CD4-positive, alpha-beta T cell treated with Interleukin-2 at 100 ng/mL for 4 hours (primary cell): ENCODE measurements at places on chromosomes 1 and 21.

DNA sequence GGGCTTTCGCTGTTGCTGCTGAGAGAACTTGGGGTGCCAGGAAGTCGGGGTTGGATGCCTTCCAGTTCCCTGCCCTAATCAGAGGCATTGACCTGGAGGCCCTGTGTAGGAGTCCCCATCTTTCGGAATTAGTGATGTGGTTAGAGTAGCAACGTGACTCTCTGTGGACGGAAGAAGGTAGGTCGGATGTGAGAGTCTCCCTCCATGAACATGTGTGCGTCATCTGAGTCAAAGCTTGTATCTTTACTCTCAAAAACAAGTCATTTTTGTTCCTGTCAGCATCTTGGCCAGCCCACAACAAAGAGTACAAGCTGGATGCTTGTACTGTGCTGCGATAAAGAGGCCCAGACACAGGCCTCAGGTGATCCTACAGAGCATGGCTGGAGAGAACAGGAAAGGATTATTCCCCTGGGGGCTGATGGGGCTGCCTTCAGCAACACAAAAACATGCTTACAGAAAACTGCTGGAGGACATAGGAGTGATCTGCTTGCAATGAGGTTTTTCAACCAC lies 31.0 kb upstream of the IL10 start:
- DNase-seq, result peak; percentile 89

GRCh38 chr1:17304151-17304825 lies 3.7 kb upstream of the PADI4 start:
- no peak for DNase-seq

DNA sequence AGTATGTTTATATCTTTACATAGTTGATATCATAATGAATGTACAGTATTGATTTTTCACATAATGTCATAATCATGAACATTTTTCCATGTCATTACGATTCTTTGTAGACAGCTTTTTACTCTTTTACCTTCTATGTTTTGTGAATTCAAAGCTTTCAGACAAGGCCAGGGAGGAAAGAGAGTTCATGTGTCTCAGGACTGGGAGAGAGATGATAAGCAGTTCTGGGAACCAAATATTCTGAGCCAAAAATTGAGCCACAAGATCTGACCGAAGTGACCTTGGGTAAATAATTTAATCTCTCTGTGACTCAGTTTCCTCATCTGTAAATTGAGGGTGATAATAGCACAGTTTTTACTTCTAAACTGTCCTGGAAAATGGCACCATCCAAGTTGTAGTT lies 31.8 kb downstream of the CSF1 start:
- no peak for DNase-seq

DNA sequence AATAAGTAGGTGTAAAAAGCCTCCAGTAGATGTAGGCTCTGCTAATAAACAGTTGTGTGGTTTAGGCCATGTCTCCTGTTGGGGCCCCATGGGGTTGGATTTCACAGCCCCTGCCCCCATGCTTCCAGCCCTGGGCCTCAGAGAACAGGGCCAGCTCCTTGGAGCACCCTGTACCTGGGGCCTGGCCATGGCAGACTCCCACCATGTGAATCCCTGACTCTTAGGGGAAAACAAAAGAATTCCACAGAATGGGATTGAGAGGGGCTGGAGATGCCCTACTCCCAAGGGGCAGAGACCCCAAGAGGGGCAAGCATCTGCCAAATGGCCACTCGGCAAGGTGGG lies 11.5 kb downstream of the LRP8 start:
- DNase-seq, result no peak

DNA sequence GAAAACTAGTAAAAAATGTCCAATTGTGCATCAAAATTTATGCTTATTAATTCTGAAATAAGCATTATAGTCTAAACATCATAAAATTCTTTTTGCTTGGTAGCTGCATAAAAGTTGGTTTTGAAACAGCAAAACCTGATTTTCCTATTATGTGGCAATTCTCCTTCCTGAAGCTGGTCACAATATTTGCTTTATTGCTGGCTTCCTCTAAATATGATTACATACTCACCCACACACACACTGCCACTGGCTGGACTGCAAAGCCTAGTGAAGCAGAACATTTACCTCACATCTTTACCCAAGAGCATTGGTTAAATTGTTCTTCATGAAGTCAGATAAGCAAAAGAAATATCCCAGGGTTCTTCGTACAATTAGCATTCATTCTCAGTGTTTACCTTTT lies 103.0 kb downstream of the NR5A2 start:
- no peak for DNase-seq

DNA sequence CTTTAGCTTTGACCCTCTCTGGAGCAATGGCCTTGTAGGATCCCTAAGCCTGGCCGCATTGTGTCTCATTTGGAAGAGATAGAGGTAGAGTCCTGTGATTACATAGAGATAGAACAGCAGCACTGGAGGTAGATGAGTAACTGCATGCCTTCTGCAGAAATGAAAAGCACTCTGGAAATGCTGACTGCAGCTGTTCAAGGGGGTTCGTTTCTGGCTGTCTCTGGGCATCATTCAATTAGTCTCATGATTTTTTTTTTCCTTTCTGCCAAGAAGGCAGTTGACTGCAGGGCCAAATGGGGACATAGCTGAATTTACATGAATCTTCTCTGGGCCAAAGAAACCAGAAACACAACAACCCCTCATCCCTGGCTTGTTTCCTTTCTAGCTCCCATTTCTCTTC lies 28.1 kb upstream of the SNX27 start:
- no peak for DNase-seq

DNA sequence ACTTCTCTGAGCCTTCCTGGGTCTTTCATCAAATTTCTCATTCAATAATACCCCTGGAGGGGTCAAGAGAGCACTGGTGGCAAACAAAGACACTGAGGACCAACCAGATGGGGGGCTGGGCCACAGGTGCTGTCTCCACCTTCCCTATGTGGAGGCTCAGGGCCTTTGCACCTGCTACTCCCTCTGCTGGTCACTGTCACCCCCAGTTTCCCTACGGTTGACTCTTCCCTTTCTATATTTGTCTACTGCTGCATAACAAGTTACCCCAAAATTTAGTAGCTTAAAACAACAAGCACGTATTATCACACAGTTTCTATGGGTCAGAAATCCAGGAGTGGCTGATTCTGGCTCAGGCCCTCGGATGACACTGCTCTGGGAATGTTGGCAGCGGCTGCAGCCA lies 138.8 kb upstream of the RUNX3 start:
- DNase-seq, result peak; percentile 7

DNA sequence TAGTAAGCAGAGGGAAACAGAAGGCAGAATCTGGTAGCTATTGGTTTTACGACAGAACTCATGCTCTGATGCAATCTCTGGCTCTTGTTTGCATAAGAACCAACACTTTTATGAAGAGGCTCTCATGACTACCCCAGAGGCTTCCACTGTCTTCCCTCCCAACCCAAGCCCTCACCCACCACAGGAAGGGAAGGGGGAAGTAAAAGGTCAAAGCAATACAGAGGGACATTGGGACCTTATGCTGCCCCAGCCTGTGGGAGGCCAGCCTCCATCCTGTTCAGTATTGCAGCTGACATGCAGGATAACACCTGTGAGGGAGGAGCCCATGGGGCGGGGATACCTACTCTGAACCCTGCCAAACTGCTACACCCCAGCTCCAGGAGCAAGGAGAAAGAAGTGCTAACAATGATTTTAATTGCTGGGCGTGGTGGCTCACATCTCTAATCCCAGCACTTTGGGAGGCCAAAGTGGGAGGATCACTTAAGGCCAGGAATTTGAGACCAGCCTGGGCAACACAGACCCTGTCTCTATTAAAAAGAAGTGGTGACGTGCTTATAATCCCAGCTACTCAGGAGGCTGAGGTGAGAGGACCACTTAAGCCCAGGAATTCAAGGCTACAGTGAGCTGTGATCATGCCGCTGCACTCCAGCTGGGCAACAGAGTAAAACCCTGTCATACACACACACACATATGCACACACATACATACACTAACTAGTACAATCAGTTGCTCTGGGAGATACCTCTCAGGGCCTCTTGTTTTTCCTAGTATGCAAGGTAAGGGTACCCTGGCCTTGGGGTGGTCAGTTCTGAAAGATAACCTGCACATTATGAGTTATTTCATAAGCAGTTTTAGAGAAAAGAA lies 9.5 kb downstream of the MR1 start:
- no peak for DNase-seq

GRCh38 chr1:94614168-94614815 lies 72.7 kb upstream of the F3 start:
- DNase-seq, result no peak

DNA sequence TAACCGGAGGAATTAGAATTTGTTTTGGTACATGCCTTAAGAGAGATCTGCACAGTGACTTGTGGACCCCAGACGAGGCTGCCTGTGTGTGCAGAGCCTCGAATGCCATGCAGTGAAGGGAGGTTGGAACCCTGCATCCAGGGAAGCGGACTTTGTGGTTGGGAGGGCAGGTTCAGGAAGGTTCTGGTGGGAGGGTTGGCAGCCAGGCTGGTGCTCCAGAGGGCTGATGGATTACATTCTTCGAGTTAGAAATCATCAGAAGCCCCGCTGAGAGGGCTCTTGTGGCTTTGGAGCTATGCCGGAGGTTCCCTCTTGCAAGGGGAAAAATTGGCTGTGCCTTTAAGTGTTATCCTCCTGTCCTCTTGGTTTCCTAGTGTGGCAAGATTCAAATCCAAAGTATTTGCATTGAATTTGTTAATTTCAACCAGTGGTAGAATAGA lies 21.1 kb downstream of the ROR1 start:
- DNase-seq, result no peak

DNA sequence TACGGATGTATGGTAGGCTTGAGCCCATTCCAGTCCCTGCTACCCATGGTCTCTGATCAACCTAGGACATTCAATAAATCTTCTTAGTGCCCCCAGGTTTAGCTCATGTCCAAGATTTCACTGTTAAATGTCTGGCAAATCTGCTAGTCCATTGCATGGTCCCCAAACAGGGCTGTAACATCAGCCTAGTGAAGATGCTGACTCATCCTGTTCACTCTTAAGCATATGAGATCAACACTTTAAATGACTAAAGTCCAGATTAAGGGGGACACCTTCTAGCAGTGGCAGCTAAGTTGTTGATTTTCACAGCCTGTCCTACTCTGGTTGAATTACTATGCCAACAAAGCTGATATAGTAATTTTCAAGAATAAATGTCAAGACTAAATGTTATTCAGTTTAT lies 46.5 kb upstream of the NUF2 start:
- no peak for DNase-seq

DNA sequence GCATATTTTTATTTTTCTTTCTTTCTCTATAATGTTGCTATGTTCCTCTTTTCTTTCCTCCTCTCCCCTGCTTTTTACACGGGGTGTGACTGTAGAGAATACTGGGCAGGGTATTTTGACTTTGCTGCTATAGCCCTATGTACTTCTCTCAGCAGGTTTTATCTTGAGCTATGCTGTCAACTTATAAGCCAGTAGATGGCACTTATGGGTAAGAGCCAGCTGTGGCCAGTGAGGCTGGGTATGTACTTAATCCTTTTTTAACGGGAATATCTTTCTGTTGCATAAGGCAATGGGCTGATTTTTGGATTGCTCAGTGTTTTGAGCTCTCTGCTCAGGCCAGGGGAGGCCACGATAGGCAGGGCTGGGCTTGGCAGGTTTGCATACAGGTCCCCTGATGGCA lies 99.0 kb downstream of the KCNK2 start:
- DNase-seq, result no peak

- no peak for DNase-seq
Observed at GRCh38 chr21:44497703-44498126, 42.3 kb downstream of the KRTAP10-1 start.

DNA sequence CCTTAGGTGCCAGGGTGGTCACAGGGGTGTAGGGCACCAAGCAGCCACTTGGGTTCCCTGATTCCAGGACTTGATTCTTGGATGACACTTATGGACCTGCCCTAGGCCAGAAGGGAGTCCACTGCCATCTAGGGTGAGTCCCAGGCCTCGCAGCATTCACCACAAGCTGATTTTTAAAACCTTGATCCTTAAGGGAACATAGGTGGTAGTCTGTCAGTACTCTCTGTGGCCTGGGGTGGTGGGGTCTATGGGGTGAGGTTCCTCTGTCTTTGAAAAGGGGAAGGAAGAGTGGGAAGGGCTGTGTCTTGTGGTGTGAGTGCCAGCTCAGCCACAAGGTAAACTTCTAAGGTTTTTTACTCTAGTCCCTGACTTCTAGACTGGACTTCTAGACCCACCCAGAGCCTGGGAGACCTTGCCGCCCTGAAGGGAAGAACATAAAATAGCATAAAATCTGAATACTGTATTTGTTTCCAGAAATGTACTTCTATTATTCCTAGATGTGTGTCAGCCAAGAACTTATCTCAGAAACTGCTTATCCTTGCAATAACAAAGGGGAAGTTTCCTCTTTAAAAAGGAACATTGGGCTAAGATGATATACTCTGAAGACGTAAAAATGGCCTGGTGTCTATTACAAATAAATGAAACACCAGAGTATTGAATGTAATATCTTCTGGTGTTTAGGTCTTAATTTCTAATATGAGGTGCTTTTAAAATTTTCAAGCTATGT lies 757.3 kb downstream of the LTN1 start:
- DNase-seq, result no peak

GRCh38 chr21:42554251-42554961 lies 40.8 kb downstream of the SLC37A1 start:
- DNase-seq, result no peak

DNA sequence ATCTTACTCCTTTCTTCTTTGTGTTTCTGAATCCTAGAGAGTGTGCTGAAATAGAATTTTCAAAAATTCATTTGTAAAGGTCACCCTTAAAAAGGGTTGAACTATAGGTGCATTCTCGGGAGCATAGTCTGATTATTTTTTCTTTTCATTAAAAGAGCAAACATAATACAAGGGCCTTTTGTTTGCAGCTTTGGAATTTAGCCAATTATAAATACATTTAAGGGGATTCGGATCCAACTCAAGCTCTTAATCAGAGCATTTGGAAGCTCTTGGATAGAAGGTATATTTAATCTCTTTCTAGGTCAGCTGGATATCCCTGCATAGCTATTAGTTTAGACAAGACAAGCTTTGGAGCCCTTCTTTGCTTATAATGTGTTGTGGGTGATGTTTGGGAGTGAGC lies 321.7 kb downstream of the HHAT start:
- no peak for DNase-seq

GRCh38 chr1:221336126-221336525 lies 405.8 kb downstream of the DUSP10 start:
- DNase-seq, result no peak
